ENCODE measurements at places on chromosomes 6 and 20.
A peak's percentile ranks its signal among the peaks of the same experiment; 100 is the strongest.

DNA sequence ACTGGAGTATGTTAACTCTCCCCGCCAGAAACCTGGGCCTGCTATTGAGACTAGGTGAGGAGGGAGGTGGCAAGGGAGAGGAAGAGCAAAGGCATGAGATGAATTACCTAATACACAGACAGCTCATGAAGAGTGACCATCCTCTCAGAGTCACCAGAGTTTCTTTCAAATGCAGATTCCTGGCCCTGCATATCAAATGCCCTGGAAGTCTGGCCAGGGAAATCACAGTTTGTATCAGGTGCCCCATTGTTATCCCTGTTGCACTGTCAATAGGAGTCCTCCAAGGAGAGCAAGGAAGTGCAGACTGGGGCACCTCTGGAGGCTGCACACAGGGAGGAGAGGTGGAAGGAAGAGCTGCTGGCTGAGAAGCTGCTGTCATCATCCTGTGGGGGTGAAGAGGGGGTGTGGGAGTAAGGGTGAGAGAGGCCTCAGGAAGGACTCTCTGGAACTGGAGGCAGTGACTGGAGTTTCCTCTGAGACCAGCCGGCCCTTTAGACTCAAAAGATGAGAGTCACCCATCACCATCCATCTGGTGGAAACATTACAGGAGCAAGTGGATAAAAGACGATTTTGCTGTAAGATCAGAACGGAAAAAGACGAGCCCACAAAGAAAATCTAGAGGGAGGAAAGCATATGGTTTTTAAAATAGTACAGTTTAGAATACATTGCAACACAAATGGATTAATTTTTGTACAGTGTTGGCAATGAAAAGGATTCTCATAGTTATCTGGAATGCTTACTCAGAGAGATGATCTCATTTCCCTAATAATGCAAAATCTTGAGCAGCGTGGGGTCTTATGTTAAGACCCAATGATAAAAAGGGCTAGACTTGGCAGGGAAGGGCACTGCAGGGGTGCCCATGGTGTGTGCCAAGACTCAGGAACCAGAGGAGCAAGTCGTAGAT is 268.1 kb downstream of the UST start:
- DNase-seq: peak; percentile 55

- DNase-seq: no peak
Observed at GRCh38 chr6:98526465-98526864, 307.9 kb upstream of the POU3F2 start.

DNA sequence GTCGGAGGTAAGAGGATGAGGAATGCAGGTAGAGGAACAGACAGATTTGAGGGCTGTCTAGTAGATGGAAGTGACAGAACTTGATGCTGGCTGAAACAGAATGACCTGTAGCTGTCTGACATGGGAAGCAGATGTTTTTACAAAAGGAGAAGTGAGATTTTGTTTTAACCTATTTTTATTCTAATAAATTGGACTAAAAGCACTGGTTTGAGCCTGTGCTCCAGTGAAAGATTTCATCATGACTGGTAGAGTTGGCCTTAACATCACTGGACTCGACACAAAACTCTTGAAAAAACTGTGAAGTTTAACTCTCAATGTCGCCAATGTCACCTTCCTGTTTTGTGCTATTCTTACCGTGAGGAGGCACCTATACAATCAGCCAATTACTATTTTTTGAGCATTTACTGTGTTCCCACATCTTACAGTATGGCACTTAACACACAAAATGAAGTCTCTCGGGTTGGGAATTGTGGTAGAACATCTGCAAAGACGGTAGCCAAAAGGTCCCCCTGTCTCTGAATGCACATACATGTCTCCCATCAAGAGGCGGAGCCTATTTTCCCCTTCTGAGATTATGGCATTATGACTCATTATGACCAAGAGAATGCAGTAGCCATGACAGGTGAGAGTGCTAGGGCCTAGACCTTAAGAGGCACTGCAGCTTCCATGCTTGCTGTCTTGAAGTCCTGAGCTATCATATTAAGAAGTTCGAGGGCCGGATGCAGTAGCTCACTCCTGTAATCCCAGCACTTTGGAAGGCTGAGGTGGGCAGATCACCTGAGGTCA is 93.2 kb downstream of the FOXF2 start:
- DNase-seq: no peak

DNA sequence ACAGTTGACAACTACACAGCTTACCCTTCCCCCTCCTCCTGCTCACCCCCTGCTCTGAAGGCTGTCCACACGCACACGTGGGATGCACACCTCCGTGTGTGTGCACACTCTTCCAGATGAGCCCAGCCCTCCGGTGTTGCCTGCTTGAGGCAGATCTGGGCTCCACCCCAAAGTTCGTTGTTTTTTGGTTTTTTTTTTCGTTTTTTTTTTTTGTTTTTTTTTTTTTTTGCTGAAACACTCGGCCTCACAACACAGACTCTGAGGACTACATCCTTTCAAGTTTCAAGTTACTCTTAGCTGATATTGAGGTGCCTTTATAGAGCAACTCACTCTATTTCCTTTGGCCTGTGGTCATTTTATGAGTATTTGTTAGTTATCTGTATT is 88.2 kb downstream of the RREB1 start:
- no peak for DNase-seq

GRCh38 chr6:159727717-159728445 is 575 bp downstream of the WTAP start:
- DNase-seq: peak; percentile 81

- no peak for DNase-seq
Observed at GRCh38 chr20:19473216-19473921, 260.9 kb downstream of the SLC24A3 start.

DNA sequence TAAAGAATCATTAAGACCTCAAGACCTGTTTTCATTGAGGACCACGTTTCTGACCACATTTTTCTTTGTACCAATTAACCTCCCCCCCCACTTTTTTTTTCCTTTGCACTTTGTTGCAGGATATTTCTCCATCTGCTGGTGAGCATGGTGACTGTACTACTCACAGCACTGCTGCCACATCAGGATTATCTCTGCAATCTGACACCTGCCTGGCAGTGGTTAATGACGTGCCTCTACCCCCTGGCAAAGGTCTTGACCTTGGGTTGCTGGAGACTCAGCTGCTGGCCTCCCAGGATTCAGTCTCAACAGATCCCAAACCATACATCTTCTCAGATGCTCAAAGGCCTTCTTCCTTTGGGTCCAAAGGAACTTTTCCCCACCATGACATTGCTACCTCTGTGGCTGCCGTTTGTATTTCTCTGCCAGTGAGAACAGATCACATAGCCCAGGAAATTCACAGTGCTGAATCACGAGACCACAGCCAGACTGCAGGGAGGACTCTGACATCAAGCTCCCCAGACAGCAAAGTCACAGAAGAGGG is 46.6 kb upstream of the EDN3 start:
- no peak for DNase-seq

GRCh38 chr6:26109772-26110171 is 22.5 kb downstream of the HFE start:
- no peak for DNase-seq

DNA sequence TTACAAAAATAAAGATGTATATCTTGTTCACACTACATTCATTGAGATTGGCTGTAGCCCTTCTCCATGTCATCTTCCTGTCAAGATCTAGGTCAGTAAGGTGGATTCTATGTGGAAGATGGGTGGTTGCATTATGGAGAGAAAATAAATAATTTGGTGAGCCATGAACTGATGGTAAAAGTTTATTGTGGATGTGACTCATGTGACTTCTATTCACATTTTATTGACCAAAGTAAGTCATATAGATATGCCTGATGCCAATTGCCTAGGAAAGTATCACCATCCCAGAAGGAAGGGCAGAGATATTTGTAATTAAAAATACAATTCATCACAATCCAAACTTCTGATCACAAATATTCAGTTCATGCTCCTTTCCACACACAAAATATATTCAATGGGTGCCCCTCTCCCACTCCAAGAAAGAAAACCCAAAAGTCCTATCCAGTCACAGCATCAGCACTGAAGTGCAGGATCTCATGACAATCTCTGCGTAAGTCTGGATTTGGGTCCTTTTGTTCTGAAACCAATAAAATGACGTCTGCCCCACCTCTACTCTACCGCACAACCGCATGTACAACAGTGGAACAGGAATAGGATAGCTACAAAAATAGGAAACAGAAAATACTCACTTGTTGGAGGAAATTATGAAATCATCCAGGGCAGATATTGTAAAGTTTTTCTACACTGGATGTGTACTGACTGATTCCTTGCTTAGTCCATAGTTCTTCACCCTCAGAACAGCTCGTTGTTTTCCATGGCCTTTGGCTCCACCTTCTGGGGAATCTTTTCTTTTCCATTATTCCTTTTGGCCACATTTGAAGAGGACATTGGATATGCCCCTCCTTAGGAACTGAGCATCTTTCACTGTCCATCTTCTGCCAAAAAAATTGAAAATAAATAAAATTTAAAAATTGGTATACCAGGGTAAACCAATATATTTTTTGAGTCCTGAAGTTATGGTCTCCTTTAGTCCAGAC is 16.1 kb upstream of the SLC17A3 start:
- no peak for DNase-seq

DNA sequence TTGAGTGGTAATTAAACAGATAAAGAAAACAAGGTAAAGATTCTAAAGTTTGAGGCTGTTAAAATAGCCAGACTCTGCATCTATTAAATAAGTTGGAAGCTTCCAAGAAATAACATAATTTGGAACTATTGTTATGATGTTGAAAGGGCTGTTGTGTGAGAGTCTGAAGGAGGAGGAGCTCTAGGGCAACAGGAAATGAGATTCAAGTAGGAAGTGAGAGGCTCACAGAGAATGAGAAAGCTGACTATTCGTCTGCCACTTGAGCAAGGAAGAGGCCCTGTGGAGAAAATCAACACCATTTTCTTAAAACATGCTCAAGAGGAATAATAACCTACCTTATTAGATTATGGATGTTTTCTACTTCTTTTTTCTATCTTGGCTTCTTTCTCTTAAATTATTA is 185.2 kb downstream of the SLC24A3 start:
- no peak for DNase-seq

- no peak for DNase-seq
Observed at GRCh38 chr6:114218437-114219340, 124.1 kb downstream of the HS3ST5 start.

DNA sequence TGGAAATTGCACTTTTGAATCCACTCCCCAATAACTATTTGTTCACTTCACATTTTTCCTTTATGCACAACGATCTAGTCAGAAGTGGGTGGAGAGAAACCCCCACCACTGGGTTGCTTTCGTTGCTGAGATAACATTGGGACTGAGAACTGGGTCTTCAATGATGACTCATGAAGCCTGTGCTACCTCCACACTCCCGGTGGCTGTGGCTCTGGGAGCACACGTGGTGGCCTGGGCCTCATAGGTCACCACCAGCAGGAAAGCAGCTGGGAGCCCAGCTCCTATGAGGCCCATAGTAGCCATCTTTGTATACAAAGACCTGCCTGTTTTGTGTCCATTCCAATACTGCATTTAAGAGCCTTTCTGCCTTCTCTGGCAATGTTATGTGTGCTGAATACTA is 178.0 kb upstream of the SASH1 start:
- no peak for DNase-seq

- DNase-seq: peak; percentile 82
Observed at GRCh38 chr6:167350731-167351655, 26.1 kb downstream of the TTLL2 start.

GRCh38 chr6:5723841-5724691 is 282.7 kb downstream of the NRN1 start:
- peak; percentile 59 for DNase-seq

GRCh38 chr20:7975851-7976414 is 35.7 kb upstream of the HAO1 start:
- no peak for DNase-seq

- no peak for DNase-seq
Observed at GRCh38 chr6:10951675-10952282, 64.9 kb downstream of the SYCP2L start.

DNA sequence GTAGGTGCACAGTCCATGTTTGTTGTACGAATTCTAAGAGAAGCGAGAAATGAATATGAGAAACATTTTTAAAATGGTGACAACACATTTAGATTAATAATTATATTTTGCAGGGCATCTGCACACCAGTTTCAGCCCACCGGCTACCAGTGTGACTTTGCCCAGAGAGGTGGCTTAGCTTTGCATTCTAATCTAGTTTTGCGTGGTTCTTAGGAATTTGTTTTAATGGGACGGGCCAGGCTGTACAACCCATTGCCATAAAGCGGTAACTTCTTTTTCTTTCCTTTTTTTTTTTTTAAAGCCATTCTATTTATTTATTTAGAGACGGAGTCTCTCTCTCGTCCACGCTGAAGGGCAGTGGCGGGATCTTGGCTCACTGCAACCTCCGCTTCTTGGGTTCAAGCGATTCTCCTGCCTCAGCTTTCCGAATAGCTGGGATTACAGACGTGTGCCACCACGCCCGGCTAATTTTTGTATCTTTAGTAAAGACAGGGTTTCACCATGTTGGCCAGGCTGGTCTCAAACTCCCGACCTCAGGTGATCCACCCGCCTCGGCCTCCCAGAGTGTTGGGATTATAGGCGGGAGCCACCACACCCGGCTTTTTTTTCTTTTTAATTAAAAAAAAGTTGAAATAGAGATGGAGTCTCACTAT is 829 bp downstream of the MANBAL start:
- no peak for DNase-seq

DNA sequence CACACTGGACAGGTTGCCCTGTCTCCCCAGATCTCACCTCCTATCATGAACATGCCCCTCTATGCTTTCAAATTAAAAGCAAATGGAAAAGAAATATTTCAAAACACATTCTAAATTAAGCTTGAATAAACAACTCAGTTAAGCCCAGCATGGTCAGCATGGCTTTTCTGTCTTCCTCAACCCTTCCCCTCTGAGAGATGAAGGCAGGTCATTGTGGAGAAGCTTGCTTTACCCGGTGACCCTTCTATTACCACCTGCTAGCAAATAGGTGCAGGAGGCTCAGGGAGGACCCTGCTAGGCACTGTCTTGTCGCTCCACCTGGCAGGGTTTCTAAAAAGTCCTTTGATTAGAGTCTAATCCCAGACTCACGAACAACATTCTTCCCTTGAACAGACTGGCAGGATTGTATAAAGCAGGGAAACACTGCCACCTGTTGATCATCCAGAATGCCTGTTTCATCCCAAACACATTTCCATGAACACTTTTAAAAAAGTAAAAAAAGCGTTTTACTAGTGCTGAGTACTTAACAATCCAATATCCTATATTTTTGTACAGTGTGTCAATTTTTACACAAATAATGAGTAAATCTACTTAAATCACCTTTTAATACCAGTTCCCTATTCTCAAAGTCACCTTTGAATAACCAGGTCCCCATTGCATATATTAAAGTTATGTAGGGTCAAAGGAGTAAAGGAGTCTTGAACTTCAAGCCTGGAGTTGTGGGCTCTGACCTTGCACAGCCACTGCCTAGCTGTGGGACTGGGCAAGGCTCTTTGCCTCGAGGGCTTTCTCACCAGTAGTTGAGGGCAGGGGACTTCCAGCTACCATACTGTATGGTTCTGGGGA is 75.5 kb downstream of the GPR6 start:
- DNase-seq: no peak

Measured in right forelimb (tissue), 1 donor.